ENCODE measurements at places on chromosomes 6 and 20.

- no peak for DNase-seq
These were observed 63.7 kb downstream of the SLC22A23 start for GRCh38 chr6:3392930-3393835.

DNA sequence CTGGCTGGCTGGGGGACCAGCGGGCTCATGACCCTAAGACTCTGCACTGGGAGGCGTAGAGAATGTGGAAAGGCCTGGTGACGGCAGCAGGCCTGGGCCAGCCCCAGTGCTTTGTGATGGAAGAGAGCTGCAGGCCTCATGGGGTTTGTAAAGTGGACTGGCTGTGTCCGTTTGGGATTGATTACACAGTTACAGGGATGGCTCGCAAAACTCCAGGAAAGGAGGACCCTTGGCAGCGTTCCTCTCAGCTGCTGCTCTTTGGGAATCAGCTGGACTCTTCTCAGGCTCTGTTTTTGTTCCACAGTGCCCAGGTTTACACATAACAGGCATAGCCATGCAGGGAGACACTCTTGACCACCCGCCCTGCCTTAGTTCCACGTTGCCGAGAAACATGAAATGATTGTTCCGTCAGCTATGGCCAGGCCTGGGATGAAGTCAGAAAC is 89.0 kb downstream of the SLX4IP start:
- peak; percentile 29 for DNase-seq

GRCh38 chr20:25745738-25746137 is 49.1 kb upstream of the ZNF337 start:
- DNase-seq, result no peak

- no peak for DNase-seq
These were observed 258.5 kb upstream of the CDH4 start for GRCh38 chr20:60993433-60994044.

- DNase-seq, result no peak
These were observed 8.2 kb upstream of the CD93 start for GRCh38 chr20:23094213-23094896.

- no peak for DNase-seq
These were observed 35.9 kb downstream of the ANKRD60 start for GRCh38 chr20:58192567-58192966.

DNA sequence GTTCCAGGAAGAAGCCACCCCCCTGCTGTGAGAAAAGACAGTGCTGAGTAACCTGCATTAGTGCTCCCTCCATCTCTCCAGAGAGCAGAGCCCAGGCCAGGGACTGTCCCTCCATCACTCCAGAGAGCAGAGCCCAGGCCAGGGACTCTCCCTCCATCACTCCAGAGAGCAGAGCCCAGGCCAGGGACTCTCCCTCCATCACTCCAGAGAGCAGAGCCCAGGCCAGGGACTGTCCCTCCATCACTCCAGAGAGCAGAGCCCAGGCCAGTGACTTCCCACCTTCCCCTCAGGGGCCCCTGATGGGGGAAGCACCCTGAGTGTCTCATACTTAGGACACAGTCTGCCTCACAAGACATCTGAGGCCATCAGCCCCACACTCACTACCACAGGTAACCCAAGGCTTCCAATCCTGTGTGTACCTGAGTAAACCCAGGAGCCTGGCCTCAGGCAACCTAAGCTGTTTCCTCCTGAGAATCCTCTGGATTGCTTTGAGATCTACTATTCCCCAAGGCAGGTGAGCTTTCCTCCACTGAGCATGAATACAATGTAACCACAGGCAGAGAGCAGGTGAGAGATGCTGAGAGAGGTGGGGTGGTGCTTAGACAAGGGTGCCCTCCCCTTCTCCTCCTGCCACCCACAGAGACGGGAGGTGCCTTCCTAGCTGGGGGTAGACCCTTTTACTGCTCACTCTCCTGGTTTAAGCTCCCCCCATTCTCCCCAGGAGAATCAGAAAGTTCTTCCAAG is 4.9 kb downstream of the TBXT start:
- DNase-seq, result no peak

- peak; percentile 78 for DNase-seq
These were observed 54.6 kb downstream of the LYRM4 start for GRCh38 chr6:5205877-5206850.

Measured in AG10803 (cell line).